ENCODE measurements at places on chromosomes 11 and 22.

- DNase-seq: no peak
These were observed 149.8 kb downstream of the TTC17 start for GRCh38 chr11:43508511-43508918.

DNA sequence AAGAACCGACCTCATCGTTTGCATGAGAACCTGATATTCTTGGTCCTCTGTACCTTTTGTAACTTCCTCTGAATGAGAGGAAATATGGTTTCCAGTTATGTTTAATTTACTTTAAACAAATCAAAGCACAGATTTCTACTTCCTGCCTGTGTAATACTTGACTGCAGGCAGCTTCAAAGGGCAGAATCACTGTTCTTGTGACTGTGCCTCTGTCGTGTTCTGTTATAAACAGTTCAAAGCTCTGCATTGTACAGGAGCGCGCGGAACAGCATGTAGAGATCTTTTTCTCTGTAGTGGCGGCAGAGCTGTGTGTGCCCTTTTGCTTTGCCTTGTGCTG lies 73.2 kb upstream of the CLDN5 start:
- DNase-seq: no peak

GRCh38 chr11:68142441-68143309 lies 21.5 kb upstream of the CHKA start:
- no peak for DNase-seq

DNA sequence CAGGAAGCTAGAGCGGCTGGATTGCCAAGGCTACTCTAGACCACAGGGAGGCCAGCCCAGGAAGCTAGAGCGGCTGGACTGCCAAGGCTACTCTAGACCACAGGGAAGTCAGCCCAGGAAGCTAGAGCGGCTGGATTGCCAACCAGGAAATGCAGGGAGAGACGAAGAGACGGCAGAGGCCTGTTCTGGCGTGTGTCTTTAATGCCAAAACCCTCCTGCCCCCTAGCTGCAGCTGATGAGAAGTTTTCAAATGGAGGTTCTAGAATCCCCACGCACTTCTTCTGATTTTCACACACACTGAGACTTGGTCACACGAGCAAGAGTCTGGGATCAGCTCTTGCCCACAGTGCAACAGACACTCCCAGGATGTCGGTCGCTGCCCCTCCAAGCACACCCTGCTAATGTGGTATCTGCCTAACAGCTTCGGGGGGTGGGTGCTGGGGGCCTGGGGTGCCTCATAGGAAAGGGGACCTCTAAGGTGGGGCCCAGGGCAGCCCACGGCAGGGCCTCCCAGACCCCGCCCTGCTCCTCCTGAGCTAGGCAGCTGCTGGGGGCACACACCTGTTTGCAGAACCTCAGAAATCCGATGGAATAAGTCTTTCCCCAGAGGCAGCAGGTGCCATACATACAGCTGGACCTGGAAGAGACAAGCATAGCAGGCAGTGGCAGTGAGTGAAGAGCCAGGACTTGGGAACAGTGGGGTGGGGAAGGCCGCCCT lies 28.5 kb downstream of the MAFF start:
- no peak for DNase-seq

DNA sequence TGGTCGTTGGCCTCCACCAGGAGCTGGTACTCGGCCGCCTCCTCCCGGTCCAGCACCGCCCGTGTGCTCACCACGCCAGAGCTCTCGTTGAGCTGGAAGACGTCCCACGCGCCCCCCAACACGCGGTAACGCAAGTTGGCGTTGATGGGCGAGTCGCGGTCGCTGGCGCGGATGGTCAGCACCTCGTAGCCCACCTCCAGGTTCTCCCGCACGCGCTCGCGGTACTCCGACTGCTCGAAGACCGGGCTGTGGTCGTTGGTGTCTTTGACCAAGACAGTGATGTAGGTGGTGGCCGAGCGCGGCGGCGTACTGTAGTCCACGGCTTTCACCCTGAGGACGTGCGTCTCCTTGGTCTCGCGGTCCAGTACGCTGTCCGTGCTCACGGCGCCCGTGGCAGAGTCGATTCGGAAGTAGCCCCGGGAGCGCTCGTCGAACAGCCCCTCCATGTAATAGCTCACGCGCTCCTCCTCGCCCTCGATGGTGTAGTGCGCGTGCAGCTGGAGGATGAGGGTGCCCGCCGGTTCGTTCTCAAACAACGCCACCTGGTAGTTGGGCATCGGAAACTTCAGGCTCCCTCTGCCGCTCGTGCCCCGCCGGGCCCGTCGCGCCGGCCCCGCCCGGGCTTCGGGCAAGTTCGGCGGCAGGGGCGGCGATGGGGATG lies 1.4 kb downstream of the CELSR1 start:
- DNase-seq: no peak
